ENCODE measurements at places on chromosomes 13 and 19.

DNA sequence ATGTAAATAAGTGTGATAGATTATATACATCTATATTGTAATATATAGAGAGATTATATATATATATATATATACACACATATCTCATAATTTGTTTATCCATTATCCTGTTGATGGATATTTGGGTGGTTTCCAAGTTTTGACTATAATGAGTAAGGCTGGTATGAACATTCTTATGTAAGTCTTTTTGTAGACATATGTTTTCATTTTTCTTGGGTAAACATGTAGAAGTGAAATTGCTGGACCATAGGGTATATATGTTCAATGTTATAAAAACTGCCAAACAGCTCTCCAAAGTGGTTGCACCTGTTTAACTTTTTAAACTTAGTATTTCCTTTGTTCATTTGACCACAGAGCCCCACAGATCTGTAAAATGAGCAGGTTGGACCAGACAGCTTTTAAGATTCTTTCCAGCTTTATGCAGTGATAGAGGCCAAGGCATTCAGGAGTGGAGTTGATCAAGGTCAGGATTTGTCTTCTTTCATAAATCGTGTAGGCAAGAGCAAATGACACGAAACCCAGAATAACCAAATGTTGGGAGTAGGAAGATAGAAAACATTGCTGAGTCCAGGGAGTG, 21.7 kb upstream of the KATNAL1 start:
- DNase-seq = no peak
- H3K27me3 ChIP-seq = peaks cover 2% of the 10 kb centered on the region
- no peak overlapping the region for H3K4me3 ChIP-seq
- no peaks in the 10 kb centered on the region for H3K36me3 ChIP-seq
- H3K27ac ChIP-seq = no peak overlapping the region

- H3K4me3 ChIP-seq = peak overlapping the region; percentile 80
- no peak overlapping the region for H3K27ac ChIP-seq
- peak; percentile 78 for DNase-seq
- peaks cover 23% of the 10 kb centered on the region for H3K4me1 ChIP-seq
Measured at GRCh38 chr19:11963566-11964355, 1.1 kb upstream of the ZNF763 start.

DNA sequence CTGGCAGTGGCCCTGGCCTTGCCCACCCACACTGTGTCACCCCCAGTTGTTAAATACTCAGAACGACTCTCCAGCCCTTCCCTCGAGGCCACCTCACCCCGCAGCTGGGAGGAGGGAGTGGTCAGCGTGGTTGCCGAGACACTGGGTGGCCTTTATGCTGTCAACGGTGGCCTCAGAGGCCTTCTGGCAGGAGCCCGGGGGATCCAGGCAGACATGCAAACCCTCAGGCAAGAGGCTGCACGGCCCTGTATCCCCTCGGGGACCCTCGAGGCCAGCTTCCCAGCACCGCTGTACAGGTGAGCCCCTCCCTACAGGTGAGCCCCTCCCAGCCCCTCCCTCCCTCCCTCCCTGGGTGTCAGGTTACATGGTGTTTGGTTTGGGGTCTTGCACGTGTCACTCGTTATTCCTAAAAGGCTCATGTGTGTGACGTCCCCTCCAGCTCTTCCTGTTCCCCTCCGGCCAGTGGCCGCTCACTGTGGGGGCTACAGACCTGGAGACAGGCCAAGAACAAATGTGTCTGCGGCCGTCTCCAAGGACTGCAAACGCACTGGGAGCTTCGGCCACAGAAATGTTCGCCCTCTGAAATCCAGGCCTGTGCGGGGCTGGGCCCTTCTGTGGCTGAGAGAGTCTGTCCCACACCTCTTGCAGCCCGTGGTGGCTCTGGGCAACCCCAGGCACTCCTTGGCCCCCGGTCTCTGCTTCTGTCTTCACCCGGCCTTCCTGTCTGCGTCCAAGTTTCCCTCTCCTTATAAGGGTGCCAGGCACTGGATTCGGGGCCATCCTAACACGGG, at the start of gene TEKTIP1:
Gene TEKTIP1 (plus strand): TSS at position 210 of the 791 bp plus-strand sequence. CDS start 4 bp downstream, at position 214.
- DNase-seq = no peak
- peaks cover 5% of the 10 kb centered on the region for H3K36me3 ChIP-seq
- no peaks in the 10 kb centered on the region for H3K4me1 ChIP-seq
- H3K27me3 ChIP-seq = no peaks in the 10 kb centered on the region

DNA sequence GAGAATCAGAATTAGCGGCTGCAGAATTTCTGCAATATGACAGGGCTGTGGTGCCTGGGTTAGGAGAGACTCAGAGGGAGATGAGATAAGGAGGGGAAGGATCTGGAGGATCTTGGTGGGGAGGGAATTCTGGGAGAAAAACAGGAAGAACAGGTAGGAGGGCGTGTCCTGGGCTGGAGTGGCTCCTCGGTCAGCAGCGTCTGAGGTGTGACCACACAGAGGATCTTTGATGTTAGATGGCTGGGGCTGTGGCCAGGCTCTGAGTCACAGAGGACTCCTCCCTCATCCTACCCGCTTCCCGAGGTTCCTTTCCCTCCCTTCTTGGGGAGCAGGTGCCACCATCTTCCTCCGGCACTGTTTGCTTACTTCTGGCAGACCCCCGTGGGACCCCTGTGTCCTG, 6.4 kb upstream of the KLK6 start:
- H3K27me3 ChIP-seq = peaks cover 48% of the 10 kb centered on the region
- H3K4me1 ChIP-seq = no peaks in the 10 kb centered on the region
- H3K36me3 ChIP-seq = no peaks in the 10 kb centered on the region
- no peak overlapping the region for H3K4me3 ChIP-seq

- peaks cover 9% of the 10 kb centered on the region for H3K36me3 ChIP-seq
- no peak for DNase-seq
- H3K4me1 ChIP-seq = peaks cover 34% of the 10 kb centered on the region
- H3K4me3 ChIP-seq = no peak overlapping the region
- H3K27ac ChIP-seq = no peak overlapping the region
- H3K27me3 ChIP-seq = no peaks in the 10 kb centered on the region
Measured at GRCh38 chr19:52692431-52693008, 42.3 kb downstream of the ZNF611 start.

- no peaks in the 10 kb centered on the region for H3K36me3 ChIP-seq
- no peak for DNase-seq
- no peak overlapping the region for H3K27ac ChIP-seq
- H3K4me3 ChIP-seq = no peak overlapping the region
- H3K27me3 ChIP-seq = no peaks in the 10 kb centered on the region
- no peaks in the 10 kb centered on the region for H3K4me1 ChIP-seq
Measured at GRCh38 chr13:57666131-57666953, 34.8 kb downstream of the PCDH17 start.

- H3K27ac ChIP-seq = peak overlapping the region; percentile 94
- H3K4me3 ChIP-seq = peak overlapping the region; percentile 99
- no peaks in the 10 kb centered on the region for H3K27me3 ChIP-seq
- DNase-seq = no peak
- peaks cover 2% of the 10 kb centered on the region for H3K36me3 ChIP-seq
Measured at GRCh38 chr19:3556423-3556977, 886 bp downstream of the MFSD12 start.

DNA sequence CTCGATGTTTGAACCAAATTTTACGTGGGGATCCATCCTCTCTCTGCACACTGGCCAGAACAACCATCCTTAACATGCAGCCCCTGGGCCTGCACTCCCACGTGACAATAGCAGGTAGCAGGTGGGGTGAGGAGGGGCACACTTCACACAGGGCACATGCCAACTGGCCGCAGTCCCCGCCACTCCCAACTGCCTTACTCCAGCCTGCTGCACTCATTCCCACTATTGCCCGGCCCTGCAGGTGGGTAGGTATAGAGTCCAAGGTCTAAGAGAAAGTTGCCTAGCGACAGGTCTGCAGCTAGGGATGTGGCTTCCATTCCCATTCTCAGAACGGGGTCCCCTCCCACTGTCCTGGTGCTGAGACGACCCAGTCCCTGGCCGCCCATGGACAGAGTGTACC, 18.0 kb downstream of the VRK3 start:
- no peak overlapping the region for H3K27ac ChIP-seq
- H3K36me3 ChIP-seq = peaks cover 32% of the 10 kb centered on the region
- no peaks in the 10 kb centered on the region for H3K27me3 ChIP-seq
- no peak overlapping the region for H3K4me3 ChIP-seq
- H3K4me1 ChIP-seq = peaks cover 31% of the 10 kb centered on the region

- no peaks in the 10 kb centered on the region for H3K36me3 ChIP-seq
- no peaks in the 10 kb centered on the region for H3K4me1 ChIP-seq
- H3K4me3 ChIP-seq = no peak overlapping the region
- H3K27ac ChIP-seq = no peak overlapping the region
Measured at GRCh38 chr19:6212403-6213265, 67.1 kb downstream of the MLLT1 start.

- no peaks in the 10 kb centered on the region for H3K27me3 ChIP-seq
- no peak overlapping the region for H3K27ac ChIP-seq
- DNase-seq = no peak
Measured at GRCh38 chr13:51524829-51525566, 59.3 kb upstream of the WDFY2 start.

All from activated naive CD8-positive, alpha-beta T cell treated with anti-CD3 and anti-CD28 coated beads, Interleukin-2, amount 50 U/mL, for 24 hours (primary cell).